ENCODE measurements at places on chromosomes 11 and 22.
A peak's percentile ranks its signal among the peaks of the same experiment; 100 is the strongest.

GRCh38 chr11:102615077-102615893 is 9.8 kb downstream of the MMP20 start:
- DNase-seq: no peak

GRCh38 chr11:27699242-27699925 is 871 bp downstream of the BDNF start:
- no peak for DNase-seq

GRCh38 chr11:34685864-34686263 is 65.0 kb downstream of the EHF start:
- no peak for DNase-seq

- no peak for DNase-seq
Measured at GRCh38 chr22:39493759-39494158, 8.3 kb upstream of the MIEF1 start.

GRCh38 chr11:42709216-42709615 is 602.6 kb upstream of the API5 start:
- DNase-seq: no peak

DNA sequence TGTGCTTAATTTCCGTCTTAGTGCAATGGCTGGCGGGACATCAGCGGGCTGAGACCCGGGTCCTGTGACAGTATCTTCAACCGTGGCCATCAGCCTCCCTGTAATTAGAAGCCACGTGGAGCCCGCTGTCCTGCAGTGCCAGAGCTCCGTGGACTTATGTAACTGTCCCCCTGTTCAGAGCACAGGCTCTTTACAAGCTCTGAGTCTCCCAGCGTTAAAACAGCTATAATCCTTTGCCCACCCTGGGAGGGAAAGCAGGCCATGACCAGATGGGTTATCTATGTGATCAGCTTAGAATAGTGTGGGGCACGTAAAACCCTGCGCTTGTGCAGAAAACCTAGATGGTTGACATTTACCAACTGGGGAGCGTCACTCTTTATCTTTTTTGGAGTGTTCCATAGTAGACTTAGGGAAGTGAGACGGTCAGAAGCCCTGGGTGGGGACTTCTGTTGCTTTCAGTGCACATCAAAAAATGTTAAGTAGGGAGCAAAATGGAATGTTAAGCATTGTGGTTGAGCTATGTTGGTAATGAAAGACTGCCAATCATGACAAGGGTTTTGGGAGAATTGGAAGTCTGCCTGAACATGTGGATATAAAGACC is 103.5 kb upstream of the CADM1 start:
- DNase-seq: no peak

DNA sequence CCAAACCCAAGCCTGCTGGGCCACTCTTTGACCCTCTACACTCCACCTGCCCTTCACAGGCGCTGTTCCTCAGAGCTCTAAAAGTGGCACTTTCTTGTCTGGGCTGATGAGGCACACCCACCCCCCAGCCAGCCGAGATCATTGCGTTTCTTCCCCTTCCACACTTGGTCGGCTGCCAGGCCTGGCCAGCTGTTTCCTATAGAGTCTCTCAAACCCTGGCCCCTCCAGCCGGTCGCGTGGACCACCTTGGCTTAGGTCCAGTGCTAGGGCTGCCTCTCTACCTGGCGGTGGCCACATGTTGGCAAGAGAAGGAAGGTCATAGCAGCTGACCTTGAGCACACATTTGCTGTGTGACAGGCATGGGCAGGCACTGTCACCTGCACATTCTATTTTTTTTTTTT is 60.6 kb downstream of the PPP6R2 start:
- peak; percentile 15 for DNase-seq

GRCh38 chr11:93348930-93349329 is 18.4 kb downstream of the DEUP1 start:
- DNase-seq: no peak

- no peak for DNase-seq
Measured at GRCh38 chr22:50190941-50191741, 5.4 kb downstream of the TRABD start.

GRCh38 chr11:31821766-31822165 is 10.6 kb upstream of the PAX6 start:
- no peak for DNase-seq

DNA sequence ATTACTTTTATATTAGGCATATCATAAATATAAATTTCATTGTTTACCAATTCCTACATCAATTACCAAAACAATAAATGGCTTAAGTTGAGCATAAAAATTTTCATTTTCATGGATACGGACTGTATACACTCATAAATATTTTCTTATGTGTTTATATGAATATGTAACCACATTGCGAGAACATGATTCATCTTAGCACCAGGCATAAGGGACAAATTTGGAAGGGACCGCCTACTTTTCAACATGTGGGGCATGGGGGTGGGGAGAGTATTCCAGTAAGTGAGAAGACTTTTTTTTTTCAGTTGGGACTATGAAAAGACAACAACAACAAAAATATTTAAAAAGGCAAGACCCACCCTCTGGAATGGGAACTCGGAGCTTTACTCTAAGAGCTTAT is 296.1 kb downstream of the RAB38 start:
- DNase-seq: no peak

GRCh38 chr22:46576556-46577367 is 39.3 kb upstream of the CELSR1 start:
- no peak for DNase-seq

GRCh38 chr11:123045101-123045500 is 16.8 kb downstream of the HSPA8 start:
- DNase-seq: no peak

DNA sequence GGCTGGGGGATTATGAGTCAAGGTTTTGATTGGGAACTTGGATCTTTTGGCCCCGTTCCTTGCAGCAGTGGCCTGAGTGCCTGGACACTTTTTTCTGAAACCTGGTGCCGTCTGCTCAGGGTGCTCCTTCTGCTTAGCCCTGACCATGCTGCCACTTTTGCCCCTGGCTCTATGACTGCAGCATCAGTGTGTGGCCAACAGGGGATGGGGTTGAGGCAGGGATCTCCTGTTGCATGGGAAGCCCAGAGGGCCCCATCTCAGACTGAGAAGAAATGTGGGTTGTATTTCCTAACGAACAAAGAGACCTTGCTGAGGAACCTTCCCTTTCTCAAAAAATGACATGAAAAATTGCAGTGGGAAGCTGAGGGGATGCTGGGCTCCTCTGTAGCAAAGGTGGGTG is 18.7 kb downstream of the POU2F3 start:
- DNase-seq: no peak

DNA sequence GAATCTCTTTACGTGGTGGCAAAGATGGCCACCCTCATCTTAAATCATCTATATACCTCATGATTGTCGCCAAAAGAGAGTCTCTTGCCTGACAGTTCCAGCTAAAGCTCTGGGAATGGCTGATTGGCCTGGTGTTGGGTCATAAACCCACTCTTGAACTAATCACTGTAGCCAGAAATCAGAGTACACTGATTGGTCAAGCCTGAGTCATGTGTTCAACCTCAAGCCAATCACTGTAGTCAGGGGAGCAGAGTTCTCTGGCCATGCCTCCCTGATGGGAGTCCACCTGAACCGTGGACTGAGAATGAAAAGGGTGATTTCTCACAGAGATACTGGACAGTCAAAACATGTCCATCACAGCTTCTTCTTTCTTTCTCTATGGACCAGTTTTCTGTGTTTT is 45.8 kb downstream of the RCN1 start:
- no peak for DNase-seq

- DNase-seq: no peak
Measured at GRCh38 chr11:21460082-21460481, 732.8 kb upstream of the ANO5 start.

DNA sequence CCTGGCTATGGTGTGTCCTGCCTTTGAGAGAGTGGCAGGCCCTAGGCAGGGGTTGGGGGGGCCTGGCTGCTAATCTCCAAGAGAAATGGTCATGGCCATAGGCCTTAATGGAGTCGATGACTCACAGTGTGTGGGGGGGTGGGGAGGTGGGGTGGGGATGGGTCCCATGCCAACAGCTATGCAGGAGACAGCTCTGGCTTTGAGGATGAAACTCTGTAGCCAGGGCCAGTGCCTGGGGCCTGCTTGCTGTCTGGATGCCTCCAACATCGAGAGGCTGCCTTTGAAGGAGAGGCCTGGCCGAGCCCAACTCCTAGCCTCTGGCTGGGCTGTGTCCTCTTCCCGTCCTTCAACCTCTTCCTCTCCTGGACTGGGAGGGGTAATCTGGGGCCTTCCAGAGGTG is 23.9 kb upstream of the TSPAN18 start:
- no peak for DNase-seq

DNA sequence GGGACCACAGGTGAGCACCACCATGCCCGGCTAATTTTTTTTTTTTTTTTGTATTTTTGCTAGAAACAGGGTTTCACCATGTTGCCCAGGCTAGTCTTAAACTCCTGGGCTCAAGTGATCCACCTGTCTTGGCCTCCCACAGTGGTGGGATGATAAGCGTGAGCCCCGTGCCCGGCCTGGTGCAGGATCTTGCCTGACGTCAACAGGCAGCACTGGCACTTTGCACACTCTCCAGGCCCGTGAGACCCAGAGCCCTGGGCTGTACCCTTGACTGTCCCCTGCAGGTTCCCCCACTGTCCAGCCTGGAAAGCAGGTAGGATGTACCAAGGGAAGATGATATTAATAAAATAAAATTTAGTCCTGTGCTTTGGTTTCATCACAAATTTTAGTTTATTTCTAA is 29.1 kb upstream of the PANX2 start:
- DNase-seq: no peak

GRCh38 chr22:17108256-17109112 is 12.7 kb downstream of the TMEM121B start:
- DNase-seq: no peak

DNA sequence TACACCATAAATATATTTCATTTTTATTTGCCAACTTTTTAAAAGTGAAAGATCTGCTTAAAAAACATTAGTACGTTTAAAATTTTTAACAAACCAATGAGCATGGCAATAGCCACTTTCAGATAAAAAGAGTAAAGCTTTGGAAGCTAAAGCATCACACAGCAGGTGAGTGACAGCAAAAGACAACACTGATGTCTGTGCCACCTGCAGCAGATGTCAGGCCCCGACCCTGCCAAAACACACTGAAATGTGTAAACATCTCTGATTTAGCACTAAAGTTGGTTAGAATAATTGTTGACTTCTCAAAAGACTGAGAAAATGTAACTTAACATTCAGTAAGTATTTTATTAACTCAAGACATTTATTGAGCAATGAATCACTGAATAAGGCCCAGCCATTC is 232.9 kb downstream of the DLG2 start:
- DNase-seq: no peak

DNA sequence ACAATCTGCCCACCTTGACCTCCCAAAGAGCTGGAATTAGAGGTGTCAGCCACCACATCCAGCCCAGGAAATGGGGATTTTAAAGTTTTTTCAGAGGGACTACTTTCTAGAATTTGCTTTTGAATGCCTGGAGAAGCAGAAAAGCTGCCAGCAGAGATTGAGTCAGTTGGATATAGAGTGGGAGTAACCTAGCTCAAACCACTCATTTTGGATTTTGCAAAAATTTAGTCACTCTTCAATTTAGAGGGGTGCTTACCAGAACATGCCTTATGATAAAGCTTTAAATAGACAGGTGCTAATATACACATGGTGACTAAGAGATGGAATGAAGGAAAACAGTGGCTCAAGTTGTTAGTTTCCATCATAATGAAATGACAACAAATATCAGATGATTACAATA is 26.5 kb upstream of the PSMA1 start:
- no peak for DNase-seq

- no peak for DNase-seq
Measured at GRCh38 chr11:16363706-16364105, 7.4 kb upstream of the SOX6 start.

DNA sequence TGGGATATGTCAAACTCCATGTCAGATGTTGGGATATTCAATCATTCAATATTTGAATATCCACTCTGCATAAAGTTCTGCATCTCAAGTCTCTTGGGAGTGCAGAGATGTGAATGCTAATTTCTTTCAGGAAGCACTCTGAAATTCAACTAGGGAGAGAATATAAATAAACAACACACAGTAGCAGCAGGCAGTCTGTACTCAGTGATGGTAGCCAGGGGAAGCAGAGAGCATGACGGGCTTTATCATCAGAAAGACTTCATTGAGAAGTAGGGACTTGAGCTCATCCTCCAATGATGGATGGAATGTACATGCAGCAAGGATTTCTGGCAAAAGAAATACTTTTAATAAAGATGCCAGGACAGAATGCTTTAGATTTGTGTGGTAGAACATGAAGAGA is 9.8 kb upstream of the TEAD1 start:
- DNase-seq: no peak

DNA sequence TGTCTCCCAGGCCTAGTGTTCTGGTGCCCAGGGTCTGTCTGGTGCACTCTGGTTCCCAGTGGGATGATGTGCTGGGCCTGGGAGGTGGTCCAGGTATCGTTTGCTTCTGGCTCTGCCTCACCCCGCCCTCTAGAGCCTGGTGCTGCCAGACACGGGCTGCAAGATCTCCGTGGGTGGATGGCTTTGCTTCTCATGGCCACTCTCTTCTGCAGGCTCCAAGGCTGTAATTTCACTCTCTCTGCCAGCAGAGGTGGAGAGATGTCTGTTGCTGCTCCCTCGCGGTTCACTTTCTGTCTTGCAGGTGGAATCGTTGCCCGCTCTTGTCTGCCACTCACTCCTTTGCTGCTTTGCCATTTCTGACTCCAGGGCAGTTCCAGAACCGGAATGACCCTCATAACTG is 13.4 kb downstream of the NADSYN1 start:
- DNase-seq: no peak

DNA sequence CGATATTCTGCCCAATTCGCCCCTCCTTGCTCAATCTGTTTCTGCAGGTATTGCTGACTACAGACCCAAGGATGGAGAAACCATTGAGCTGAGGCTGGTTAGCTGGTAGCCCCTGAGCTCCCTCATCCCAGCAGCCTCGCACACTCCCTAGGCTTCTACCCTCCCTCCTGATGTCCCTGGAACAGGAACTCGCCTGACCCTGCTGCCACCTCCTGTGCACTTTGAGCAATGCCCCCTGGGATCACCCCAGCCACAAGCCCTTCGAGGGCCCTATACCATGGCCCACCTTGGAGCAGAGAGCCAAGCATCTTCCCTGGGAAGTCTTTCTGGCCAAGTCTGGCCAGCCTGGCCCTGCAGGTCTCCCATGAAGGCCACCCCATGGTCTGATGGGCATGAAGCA is 9.2 kb upstream of the SLC35E4 start:
- DNase-seq: no peak

- no peak for DNase-seq
Measured at GRCh38 chr11:130918081-130918480, 1.8 kb upstream of the SNX19 start.

GRCh38 chr11:12281571-12282478 is 95.5 kb upstream of the PARVA start:
- DNase-seq: peak; percentile 70

GRCh38 chr11:70630816-70631623 is 232.7 kb downstream of the CTTN start:
- DNase-seq: no peak
